H1 (cell line): ENCODE measurements at places on chromosomes 1 and 21. TPM values are rescaled to one million over a fixed set of nuclear protein-coding genes. Genes with fewer than 3 reads are reported as not detected.

DNA sequence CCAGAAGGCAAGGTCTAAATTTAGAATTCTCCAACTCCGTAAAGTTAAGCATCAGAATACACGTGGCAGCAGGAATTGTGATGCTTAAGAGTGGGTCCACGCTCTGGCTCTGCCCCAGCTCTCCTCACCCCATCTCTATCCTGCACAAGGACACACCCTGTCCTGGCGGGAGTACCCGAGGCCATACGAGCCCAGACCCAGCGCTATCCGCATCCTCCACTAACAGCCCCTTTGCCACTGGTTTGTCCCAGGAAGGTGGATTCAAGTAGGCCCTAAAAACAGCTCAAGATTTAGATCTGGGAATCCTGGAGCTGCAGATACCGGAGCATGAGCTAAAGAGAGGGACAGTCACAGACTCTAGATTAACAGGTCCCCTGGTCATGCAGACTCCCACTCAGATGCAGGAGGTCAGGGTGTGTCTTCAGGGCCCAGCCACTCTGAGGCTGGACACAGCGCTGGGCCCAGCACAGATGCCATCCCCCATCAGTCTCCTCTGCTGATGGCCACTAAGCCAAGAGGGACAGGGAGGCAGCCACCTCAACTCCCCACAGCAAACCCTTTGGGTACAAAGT lies 393.3 kb downstream of the NPHP4 start:
- DNase-seq: no peak
- no peak overlapping the region for H3K27ac ChIP-seq
- no peak overlapping the region for H3K4me3 ChIP-seq
- H3K4me1 ChIP-seq: no peaks in the 10 kb centered on the region

- H3K4me1 ChIP-seq: no peaks in the 10 kb centered on the region
- H3K27ac ChIP-seq: no peak overlapping the region
- H3K27me3 ChIP-seq: no peaks in the 10 kb centered on the region
- H3K4me3 ChIP-seq: no peak overlapping the region
- DNase-seq: no peak
Measured at GRCh38 chr1:239550178-239550577, 163.8 kb downstream of the CHRM3 start.

GRCh38 chr1:185733818-185734735 lies at the start of gene HMCN1:
TSS of gene HMCN1 (plus strand) at chr1:185734391. CDS start at chr1:185734780, 389 bp downstream.
- H3K36me3 ChIP-seq: no peaks in the 10 kb centered on the region
- H3K4me3 ChIP-seq: peak within 1 kb of the TSS; percentile 66
- no peaks in the 10 kb centered on the region for H3K27me3 ChIP-seq
- DNase-seq: peak; percentile 51

The ANGPTL7 gene
- total RNA-seq: not detected in 2 replicates

The RGS18 gene
- total RNA-seq: not detected in 2 replicates

DNA sequence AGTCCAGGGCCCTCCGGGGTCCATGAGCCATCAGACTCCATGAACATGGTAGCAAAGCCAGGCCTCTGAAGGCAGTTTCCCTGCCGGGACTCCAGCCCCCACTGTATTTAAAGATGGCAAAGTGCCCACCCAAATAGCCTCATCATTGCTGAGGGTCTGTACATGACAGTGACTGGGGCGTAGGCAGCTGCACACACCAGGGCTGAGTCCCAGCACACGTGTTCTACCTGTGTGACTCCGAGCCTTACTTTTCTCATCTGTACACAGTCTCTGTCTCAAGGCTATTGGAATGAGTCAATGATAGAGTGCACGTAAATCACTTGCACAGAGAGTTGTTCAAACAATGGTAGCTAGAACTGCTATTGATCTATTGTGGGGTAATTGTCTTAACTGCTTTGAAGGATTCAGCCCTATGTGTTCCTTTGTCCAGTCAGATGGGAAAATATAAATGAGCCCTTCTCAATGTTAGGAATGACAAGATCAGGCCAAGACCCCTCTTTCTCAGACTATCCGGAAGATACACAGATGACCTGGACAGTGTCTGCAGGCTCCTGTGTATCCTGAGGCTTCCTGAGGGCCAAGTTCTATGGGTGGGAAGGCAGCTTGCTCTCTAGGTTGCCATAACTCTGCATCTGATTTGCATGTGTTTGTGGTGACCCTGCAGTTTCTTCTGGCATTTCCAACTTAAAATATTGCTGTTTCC lies 48.9 kb downstream of the RASSF5 start:
- H3K27me3 ChIP-seq: peaks cover 20% of the 10 kb centered on the region

- no peak overlapping the region for H3K27ac ChIP-seq
- no peak overlapping the region for H3K4me3 ChIP-seq
- no peaks in the 10 kb centered on the region for H3K36me3 ChIP-seq
- H3K4me1 ChIP-seq: no peaks in the 10 kb centered on the region
- DNase-seq: no peak
- H3K27me3 ChIP-seq: no peaks in the 10 kb centered on the region
Measured at GRCh38 chr1:231699784-231700183, 73.2 kb downstream of the DISC1 start.

- H3K27me3 ChIP-seq: no peaks in the 10 kb centered on the region
- H3K36me3 ChIP-seq: no peaks in the 10 kb centered on the region
Measured at GRCh38 chr1:29387210-29387609, 150.9 kb downstream of the PTPRU start.
